ENCODE measurements at places on chromosomes 5 and 9.

DNA sequence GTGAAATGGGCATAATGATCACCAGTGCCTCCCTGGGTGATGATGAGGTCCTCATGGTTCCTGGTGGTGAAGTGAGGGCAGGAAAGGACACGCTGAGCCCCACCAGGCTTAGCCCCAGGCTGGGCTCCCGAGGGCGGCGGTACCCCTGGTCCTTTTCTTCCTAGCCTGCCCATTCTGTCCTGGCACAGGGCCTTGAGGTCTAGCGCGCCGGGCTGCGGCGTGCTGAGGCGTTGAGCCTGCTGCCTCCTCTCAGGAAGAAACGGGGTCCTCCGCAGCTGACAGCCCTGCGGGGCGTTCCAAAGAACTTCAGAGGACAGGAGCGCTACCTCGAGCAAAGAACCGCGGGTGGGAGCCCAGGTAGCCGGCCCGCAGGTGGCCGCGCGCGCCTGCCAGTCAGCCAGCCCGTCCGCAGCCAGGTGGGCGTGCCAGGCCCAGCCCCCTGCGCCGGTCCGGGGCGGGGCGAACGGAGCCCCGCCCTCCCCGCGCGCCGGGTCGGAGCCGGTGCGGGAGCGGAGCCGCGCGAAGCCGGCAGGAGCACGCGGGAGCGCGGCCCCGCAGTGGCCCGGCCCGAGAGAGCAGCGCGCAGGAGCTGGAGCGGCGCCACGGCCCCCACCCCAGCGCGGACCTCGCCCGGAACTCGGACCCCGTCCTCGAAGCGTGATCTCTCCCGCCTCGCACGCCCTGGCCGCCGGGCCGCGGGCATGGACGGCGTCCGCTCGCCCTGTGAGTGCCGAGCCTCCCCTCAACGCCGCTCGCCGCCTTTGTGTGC is at the start of gene WNK2:
WNK2 (plus strand) TSS at position 477 of the 769 bp plus-strand sequence. CDS start 791 bp downstream, outside the sequence.
- DNase-seq = no peak

- DNase-seq = no peak
Measured at GRCh38 chr9:31013371-31013770, 1371.1 kb upstream of the ACO1 start.

DNA sequence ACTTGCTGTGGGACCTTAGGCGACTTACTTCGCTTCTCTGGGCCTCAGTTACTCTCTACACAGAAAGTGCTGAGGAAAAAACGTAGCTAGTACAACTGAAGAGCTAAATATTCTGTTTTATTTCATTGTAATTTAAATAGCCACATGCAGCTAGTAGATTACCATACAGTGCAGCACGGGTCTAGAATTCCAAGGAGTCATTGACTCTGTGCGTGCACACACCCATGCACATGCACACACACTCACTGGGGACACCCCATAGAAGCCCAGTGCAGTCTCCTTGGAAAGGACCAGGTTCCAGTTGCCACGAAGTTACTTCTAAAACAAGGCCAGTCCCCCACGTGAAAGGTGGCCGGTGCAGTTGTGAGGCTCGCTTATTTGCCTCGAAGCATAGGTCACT is 17.0 kb downstream of the URM1 start:
- DNase-seq = no peak

- DNase-seq = no peak
Measured at GRCh38 chr5:74667396-74667795, 17.6 kb upstream of the HEXB start.

GRCh38 chr9:93187574-93187973 is 3.6 kb downstream of the WNK2 start:
- DNase-seq = no peak

- no peak for DNase-seq
Measured at GRCh38 chr5:81848362-81848880, 97.5 kb upstream of the SSBP2 start.

DNA sequence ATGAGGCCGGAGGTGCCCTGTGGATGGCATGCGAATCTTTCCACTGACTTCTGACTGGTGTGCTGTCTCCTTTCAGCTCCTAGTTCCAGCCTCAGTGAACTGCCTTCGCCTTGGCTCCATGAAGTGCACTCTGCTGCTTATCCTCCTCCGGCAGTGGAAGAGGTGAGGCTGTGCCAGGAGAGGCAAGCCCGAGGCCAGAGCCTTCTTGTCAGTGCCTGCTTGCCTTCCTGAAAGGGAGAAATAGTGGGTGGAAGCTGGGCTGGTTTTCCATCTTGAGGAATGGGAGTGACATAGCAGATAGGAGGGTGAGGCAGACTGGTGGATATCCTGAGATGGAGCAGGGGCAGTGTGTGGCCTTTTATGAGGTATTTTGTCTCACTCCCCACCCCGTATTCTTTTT is 29.7 kb downstream of the SH3GLB2 start:
- no peak for DNase-seq

DNA sequence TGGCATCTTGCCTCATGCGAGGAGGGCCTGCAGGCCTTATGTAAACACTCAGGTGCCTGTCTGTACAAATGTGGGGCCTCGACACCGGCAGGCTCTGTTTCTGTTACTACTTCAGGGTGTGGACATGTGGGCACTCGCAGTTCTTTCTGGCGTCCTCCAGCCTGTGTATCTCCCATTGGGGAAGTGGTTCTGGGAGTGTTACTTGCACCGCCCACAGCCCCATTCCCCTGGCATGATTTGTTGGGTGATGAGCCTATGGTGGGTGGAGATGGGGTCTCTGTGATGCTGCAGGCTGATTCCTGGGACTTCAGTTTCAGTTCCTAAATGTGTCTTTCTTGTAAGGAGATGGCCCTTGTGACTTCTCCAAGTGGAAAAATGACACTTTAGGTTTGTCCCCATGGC is 82.1 kb upstream of the PITX1 start:
- no peak for DNase-seq

DNA sequence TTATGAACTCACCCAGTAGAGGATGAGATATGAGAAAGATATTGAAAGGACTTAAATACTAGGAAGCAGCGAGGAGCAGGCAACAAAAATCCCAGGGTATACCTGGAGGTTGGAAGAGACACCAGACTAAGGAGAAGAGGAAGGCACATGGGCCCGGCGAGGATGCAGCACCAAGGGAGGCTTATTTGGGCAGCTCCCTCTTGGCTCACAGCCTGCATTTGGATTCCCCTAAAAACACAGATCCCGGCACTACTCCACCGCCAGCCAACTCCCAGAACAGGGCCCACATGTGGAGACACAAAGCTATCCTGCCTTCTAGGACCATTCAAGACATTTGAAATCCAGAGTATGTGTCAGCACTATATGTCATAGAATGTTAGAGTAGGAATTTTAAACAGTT is 199.8 kb upstream of the FBXL7 start:
- DNase-seq = no peak

GRCh38 chr5:82728926-82729702 is 348.1 kb downstream of the TMEM167A start:
- DNase-seq = no peak

DNA sequence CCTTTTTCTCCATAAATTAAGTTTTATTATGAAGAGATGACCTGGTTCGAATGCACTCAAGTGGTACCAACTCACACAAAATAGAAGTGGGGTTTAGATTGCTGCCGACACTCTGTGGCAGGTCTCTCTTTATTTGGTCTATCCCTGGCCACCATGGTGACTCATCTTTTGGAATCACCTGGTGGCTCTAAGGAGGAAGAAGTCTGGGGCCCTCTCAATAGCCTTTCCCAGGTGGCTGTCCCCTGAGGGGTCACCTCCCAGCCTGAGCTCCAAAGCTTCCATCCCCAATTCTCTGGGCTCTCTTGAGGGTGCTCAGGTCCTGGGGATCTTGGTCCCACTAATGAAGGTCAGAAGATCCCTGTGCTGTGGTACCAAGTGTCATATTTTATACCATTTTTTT is 136.8 kb downstream of the MVB12B start:
- DNase-seq = no peak

DNA sequence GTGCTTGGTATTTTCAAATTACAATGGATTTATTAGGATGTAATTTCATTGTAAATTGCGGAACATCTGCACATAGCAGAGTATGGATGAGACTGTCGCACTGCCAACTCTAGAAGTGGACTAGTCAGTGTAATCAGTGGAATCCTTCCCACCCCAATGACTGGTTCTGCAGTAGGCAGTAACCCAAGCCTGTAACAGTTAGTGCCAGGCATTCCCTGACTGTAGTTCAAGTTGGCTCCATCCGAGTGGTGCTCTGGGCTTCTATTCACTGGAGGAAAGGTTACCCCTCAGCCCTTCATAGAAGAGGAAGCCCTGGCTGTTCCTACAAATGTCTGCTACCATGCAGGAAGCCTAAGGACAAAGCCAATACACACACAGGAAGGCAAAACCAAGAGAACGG is 23.2 kb downstream of the AK3 start:
- DNase-seq = no peak

- no peak for DNase-seq
Measured at GRCh38 chr5:172486451-172486850, 32.1 kb upstream of the SH3PXD2B start.

GRCh38 chr5:149939546-149939945 is 5.0 kb downstream of the PDE6A start:
- no peak for DNase-seq

DNA sequence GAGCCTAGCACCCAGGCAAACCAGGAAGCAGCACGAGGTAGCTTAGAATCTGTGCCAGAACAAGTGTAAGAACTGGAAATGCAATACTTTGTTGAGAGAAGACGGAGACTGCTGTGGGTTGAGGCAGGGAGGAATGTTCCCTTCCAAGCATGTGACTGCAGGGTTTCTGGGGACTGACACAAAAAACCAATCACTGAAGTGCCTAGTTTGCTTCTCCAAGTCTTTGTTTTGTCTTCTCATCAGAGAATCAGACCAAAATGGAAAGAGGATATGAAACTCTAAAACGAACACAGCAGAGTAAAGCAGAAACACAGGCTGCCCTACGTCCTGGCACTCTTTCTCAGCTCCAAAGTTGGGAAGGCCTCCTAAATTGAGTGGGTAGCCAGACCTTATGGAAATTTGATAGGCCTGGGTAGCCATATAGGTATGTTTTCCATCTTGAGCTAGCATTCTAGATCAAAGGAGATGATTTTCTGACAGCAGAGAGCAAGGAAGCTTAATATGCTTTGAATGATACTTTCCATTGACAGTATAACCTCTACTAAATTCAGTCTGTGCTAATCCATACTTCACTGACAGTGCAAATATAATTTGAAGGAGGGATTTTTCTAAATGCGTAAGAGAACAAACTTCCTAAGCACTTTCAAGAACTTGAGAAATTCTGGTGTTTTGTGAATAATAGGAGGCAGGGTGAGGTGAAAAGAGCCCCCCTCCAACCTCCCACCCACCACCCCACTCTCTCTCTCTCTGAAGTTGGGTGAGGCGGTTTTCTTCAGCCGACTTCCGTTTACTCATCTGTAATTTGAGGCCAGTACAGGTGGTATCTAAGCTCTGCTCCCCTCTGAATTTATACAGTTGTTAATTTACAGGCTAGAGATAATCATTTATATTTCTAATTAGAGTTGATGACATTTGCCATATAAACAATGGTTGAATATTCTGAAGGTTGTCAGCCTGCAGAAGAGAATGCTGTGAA is 5.5 kb downstream of the ADRB2 start:
- DNase-seq = no peak

- DNase-seq = no peak
Measured at GRCh38 chr9:131018621-131019020, 9.6 kb downstream of the LAMC3 start.

- no peak for DNase-seq
Measured at GRCh38 chr5:98583586-98583985, 189.9 kb upstream of the RGMB start.

- DNase-seq = peak; percentile 89
Measured at GRCh38 chr5:122129306-122129705, at the start of gene ZNF474. Gene ZNF474 (plus strand): TSS chr5:122129546. CDS start chr5:122151991, 22,445 bp downstream.

GRCh38 chr5:7425830-7426229 is 29.9 kb downstream of the ADCY2 start:
- DNase-seq = no peak

- DNase-seq = no peak
Measured at GRCh38 chr5:170144286-170145023, 38.8 kb downstream of the FOXI1 start.

DNA sequence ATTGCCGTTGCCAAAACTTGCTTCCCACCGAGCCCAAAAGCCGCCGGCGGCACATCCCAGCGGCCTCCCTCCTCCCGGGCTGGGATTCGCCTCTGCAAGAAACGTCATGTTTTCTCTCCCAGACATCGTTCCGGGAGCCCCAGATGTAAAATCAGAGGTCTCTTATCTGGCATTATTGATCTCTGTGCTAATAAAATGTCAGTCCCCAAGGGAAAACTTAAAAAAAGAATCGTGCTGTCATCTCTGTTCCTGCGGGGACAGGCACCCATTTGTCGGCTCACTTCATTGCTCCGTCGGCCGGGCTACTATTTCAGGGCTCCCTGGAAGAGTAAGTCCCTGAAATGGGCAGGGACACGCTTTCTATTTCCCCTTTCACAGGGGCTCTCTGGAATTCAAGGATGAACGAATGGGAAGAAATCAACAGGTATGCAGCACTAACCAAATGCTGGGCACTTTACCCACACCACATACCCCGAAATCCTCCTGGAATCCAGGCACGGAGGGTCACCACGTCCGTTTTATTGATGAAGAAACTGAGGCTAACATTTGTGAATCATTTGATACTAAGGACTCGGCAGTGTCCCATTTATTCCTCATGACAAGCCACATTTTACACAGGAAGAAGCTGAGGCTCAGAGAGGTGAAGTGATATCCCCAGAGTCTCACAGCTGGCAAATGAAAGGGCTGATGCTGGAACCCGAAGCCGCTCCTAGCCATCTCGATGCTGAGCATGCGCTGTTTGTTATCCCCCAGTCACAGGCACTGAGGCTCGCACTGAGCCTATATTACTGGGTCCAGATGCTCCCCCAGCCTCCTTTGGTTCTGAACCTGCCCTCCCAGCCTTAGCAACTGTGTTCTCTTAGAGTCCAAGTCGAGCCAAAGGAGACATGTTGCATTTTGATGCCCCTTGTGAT is 35.7 kb upstream of the MSX2 start:
- DNase-seq = no peak

- no peak for DNase-seq
Measured at GRCh38 chr5:74409166-74409706, 231.3 kb downstream of the ENC1 start.

GRCh38 chr9:131578731-131579504 is 33.6 kb downstream of the PRRT1B start:
- DNase-seq = no peak

DNA sequence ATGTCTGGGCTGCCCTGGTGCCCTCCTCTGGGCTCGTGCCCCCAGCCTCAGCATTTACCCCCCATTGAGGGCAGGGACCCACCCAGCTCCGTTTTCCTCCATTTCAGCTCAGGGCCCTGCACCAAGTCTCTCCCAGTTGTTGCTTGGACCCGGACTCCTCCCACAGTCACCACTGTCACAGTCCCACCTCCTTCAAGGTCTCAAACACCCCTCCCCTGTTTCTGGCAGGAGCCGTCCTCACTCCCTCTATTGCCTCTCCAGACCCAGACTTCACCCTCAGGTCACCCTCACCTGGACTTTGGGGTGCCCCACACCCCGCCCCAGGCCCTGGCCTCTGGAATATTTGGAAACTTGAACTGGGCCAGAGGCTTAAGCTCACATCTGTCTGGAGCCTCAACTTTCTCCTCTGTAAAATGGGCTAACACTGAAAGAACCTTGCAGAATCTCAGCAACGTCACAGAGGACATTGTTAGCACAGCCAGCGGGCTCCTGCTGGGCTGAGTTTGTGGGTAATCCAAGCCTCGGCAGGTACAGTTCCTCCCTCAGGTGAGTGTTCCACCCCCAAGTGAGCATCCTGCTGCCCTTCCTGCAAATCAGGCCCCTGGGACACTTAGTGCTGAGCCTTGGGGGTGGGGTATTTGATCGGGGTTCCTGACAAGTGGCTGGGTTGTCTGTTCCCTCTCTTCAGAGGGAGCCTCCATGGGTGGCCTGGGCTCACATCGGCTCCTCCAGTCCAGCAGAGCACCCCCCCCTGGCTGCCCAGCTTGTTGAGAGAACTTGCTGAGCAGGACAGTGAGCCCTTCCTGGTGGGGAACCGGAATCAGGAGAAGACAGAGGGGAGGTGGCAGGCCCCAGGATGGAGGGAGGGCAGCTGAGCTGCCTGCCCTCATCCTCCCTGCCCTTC is 130.1 kb downstream of the C9orf50 start:
- no peak for DNase-seq
